T-helper 9 cell (primary cell): ENCODE measurements at places on chromosomes 5 and 9.

DNA sequence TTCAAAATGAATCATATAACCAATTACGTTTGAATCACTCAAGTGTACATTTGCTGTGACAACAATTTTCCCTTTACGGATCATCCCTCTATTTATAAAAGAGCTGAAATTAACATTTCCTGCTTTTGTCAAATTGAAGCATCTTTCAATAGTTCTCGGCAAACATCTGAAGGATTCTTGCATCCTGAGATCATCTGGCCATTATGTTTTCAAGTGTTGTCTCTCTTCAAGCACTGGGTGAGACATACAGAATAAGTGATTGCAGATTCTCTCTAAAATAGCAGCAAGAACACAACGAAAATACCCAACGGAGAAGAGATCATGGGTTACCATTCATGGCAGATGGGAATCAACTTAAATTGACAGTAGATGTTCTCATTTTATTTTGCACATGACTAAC lies 283.4 kb upstream of the GRAMD2B start:
- DNase-seq: no peak

- no peak for DNase-seq
These were observed 87.7 kb downstream of the NSUN2 start for GRCh38 chr5:6545036-6545693.

GRCh38 chr9:120583958-120584369 lies 4.0 kb upstream of the CDK5RAP2 start:
- no peak for DNase-seq

GRCh38 chr5:36826694-36827093 lies 49.9 kb upstream of the NIPBL start:
- no peak for DNase-seq

DNA sequence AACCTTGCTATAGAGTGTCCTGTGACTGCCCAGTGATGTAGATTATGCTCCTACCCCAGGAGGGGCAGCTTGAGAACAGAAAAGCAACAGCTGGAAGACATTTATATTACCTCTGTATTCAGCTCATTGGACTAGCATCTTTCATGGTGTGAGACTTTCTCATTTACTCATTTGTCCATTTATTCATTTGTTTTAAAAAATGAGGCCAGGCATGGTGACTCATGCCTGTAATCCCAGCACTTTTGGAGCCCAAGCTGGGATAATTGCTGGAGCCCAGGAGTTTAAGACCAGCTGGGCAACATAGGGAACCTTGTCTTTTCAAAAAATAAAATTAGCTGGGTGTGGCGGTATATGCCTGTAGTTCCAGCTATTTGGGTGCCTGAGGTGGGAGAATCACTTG lies 130.0 kb upstream of the LHFPL2 start:
- no peak for DNase-seq

DNA sequence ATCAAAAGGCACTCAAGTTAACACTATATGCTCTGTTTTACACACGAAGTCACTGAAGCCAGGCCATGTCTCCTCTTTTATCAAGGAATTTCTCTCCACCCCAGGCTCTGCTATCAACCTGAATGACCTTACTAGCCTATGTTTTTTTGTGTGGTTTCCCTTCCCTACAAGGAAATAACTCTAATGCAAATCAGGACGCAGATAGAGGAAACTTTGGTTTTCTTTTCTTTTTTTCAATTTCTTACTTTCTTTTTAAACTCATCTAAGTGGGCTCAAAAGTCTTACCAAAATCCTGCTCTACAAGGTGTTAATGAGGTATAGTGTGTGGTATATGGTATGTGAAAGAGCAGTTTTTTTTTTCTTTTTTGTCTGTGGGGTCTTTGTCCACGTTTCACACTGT lies 5.5 kb upstream of the SLC46A2 start:
- DNase-seq: no peak

DNA sequence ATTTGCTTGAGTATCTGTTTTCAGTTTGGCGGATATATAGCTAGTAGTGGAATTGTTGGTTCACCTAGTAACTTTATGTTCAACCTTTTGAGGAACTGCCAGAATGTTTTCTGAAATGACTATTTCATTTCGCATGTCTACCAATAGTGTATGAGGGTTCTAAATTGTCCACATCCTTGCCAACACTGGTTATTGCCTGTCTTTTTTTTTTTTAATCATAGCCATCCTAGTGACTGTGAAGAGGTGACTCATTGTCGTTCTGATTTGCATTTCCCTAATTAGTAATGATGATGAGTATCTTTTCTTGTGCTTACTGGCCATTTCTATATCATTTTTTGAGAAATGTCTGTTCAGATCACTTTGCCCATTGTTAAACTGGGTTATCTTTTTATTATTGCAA lies 52.5 kb downstream of the PRLR start:
- DNase-seq: no peak
